ENCODE measurements at places on chromosomes 4 and X.

DNA sequence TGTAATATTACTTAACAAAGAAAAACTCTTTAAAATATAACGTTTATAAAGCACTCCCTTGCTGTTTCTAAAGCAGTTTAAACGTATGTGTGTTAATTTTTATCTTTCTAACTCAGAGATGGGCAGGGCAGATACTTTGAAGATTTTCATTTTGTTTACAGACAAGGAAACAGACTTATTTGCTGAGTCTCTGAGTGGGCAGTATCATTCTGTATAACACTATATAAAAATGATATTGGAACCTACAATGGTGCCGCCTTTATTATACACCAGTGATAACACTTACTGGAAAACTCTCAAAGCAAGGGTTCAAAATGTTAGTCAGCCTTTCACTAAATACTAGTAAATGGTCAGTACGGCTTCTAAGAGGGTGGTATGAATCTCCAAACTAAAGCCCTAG lies 193.4 kb downstream of the NR3C2 start:
- peak overlapping the region; percentile 16 for H3K27ac ChIP-seq
- no peak for DNase-seq
- no peaks in the 10 kb centered on the region for H3K36me3 ChIP-seq
- H3K4me1 ChIP-seq, result peaks cover 26% of the 10 kb centered on the region

DNA sequence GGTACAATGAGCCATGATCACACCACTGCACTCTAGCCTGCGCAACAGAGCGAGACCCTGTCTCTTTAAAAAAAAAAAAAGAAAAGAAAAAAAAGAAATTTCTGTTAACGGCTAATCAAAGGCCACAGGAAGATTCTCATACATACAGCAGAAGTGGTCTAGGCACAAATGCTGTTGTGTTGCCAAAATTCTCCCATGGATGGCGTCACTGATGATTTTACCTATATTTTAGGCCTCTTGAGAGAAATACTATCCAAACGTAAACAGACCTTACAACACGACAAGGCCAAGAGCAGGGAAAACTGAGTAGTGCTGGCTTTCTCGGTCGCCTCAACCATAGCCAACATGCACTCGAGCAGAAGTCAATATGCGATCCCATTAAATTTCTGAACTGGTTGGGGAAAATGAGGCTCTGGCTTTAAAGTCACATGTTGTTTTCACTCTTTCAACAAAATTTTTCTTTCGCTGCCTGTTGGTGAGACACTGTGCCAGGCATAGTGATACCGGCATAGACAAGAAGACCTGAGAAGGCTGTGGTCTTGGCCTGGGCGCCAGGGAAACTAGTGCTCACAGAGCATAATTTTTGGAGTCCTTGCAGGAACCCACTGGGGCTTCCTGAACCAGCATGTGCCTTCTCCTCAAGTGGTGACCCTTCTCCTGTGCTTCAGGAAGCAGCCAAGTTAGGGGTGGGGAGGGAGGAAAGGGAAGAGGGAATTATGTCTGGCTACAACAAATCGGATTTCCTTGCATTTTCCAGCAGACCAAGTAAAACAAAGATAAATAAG lies 20.6 kb downstream of the SH3KBP1 start:
- H3K4me1 ChIP-seq, result peaks cover 32% of the 10 kb centered on the region
- no peaks in the 10 kb centered on the region for H3K36me3 ChIP-seq
- peak overlapping the region; percentile 49 for H3K27ac ChIP-seq
- no peaks in the 10 kb centered on the region for H3K27me3 ChIP-seq

- H3K4me3 ChIP-seq, result no peak overlapping the region
- no peak for DNase-seq
- no peaks in the 10 kb centered on the region for H3K4me1 ChIP-seq
- no peak overlapping the region for H3K27ac ChIP-seq
Observed at GRCh38 chr4:180953572-180953971, 1289.6 kb upstream of the TENM3 start.

GRCh38 chrX:22015139-22015750 lies 16.9 kb upstream of the PHEX start:
- no peak overlapping the region for H3K4me3 ChIP-seq
- no peak for DNase-seq
- H3K4me1 ChIP-seq, result no peaks in the 10 kb centered on the region
- no peaks in the 10 kb centered on the region for H3K27me3 ChIP-seq
- peak overlapping the region; percentile 62 for H3K27ac ChIP-seq

GRCh38 chr4:39104255-39104654 lies 42.2 kb downstream of the KLHL5 start:
- H3K27me3 ChIP-seq, result no peaks in the 10 kb centered on the region
- no peak overlapping the region for H3K27ac ChIP-seq
- H3K4me3 ChIP-seq, result no peak overlapping the region
- H3K36me3 ChIP-seq, result peaks cover 20% of the 10 kb centered on the region
- H3K4me1 ChIP-seq, result peaks cover 12% of the 10 kb centered on the region

- no peaks in the 10 kb centered on the region for H3K4me1 ChIP-seq
- no peak for DNase-seq
- peaks cover 17% of the 10 kb centered on the region for H3K27me3 ChIP-seq
- H3K36me3 ChIP-seq, result no peaks in the 10 kb centered on the region
- no peak overlapping the region for H3K4me3 ChIP-seq
- H3K27ac ChIP-seq, result no peak overlapping the region
Observed at GRCh38 chr4:140937866-140938265, 181.7 kb upstream of the TBC1D9 start.

- H3K4me1 ChIP-seq, result no peaks in the 10 kb centered on the region
- no peak overlapping the region for H3K4me3 ChIP-seq
- H3K36me3 ChIP-seq, result no peaks in the 10 kb centered on the region
- no peaks in the 10 kb centered on the region for H3K27me3 ChIP-seq
Observed at GRCh38 chrX:9180623-9181022, 146.7 kb upstream of the FAM9B start.

- no peaks in the 10 kb centered on the region for H3K27me3 ChIP-seq
- no peak overlapping the region for H3K27ac ChIP-seq
- DNase-seq, result no peak
- H3K36me3 ChIP-seq, result peaks cover 2% of the 10 kb centered on the region
Observed at GRCh38 chr4:118270492-118270891, 82.3 kb downstream of the PRSS12 start.

- no peaks in the 10 kb centered on the region for H3K36me3 ChIP-seq
- peaks cover 5% of the 10 kb centered on the region for H3K4me1 ChIP-seq
- peaks cover 12% of the 10 kb centered on the region for H3K27me3 ChIP-seq
- no peak overlapping the region for H3K27ac ChIP-seq
- DNase-seq, result no peak
Observed at GRCh38 chr4:8915201-8916200, 43.9 kb upstream of the HMX1 start.

DNA sequence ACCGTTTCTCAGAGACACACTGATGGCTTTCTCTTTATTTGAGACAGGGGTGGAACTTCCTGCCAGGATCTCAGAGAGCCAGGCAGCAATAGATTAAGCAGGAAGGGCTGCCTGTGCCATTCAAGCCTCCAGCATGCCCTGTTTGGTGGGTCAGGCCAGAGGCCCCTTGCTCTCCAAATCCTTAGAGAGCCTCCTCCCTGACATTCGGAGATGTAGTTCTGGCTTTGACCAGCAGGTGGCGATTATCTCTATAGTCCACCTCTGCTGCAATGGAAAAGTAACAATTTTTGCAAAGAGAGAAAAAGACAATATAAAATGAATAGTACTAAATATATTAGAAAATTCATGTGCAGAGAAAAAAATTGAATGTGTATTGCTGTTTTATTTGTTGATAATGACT lies 93.9 kb downstream of the NXF2B start:
- no peaks in the 10 kb centered on the region for H3K4me1 ChIP-seq
- peak; percentile 31 for DNase-seq
- peaks cover 4% of the 10 kb centered on the region for H3K27me3 ChIP-seq
- H3K36me3 ChIP-seq, result no peaks in the 10 kb centered on the region
- H3K27ac ChIP-seq, result no peak overlapping the region
- no peak overlapping the region for H3K4me3 ChIP-seq
